ENCODE measurements at places on chromosomes 7 and 10. TPM values are rescaled to one million over a fixed set of nuclear protein-coding genes. Genes with fewer than 3 reads are reported as not detected.
A peak's percentile ranks its signal among the peaks of the same experiment; 100 is the strongest.

DNA sequence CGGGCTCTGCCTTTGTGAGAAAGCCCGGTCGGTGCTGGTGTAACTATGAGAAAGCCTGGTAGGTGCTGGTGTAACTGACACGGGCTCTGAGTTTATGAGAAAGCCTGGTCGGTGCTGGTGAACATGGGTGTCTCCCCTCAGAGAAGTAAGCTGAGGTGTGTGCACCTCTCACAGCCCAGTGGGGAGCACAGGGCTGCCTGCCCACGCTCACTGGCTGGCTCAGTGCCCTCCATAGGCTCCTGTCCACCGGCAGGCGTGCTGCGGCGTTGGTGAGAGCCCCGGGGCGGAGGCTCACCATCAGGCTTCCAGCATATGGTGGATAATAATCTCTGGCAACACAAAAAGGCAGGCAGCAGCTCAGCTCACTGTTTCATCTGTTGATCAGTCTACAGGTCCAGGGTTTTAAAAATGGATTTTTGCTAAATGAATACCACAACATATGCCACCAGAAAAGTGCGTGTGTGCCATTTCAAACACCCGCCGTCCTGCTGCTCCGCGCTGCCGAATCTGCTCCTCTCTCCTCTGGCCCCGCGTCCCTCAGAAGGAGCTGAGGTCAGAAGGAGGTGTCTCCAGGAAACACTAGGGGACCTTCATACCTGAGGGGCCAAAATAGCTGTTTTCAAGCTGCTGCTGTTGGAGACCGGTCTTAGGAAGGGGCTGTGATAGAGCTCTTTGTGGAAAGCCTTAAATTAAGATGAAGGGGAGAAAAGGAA lies 365.7 kb downstream of the DNAJB6 start:
- no peak for DNase-seq

GRCh38 chr10:124003070-124003419 lies 90.4 kb downstream of the CHST15 start:
- no peak for DNase-seq

- DNase-seq, result no peak
Measured at GRCh38 chr7:145957160-145957890, 159.3 kb upstream of the CNTNAP2 start.

DNA sequence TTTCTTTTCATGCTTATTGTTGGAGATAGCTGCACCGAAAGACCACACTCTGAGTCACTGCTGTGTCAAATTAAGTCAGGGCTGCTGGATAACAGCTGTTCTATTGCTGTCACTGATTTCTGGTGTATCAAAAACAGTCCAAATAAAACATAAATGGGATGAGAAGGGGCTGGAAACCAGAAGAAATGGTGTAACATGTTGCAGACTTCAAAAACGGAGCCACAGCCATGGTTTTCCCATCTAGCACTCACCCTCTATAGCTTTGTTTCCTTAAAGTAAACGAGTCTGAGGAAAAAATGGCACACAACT lies 103.3 kb upstream of the DIP2C start:
- DNase-seq, result peak; percentile 67

DNA sequence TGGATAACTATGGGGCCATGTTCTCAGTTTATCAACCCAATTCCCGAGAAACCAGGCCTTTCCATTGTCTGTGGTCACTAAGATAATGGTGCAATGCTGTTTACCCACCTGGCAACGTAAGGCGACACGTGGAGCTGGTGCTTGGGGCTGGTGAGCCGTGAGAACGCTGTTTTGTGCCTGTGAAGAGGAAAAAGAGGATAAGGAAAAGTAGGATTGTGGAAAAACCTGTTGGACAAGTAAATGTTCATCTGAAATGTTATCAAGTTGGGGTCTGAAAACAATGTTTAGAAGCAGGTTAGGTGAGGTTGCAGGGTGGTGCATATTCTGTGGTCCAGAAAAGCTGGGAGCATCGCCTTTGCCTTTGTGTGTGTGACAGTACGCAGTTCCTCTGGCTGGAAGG lies 88.5 kb downstream of the PPP1R17 start:
- no peak for DNase-seq

FKBP6 gene
- not detected for total RNA-seq

PTPRN2 gene
- total RNA-seq, result 2.5 TPM

DNA sequence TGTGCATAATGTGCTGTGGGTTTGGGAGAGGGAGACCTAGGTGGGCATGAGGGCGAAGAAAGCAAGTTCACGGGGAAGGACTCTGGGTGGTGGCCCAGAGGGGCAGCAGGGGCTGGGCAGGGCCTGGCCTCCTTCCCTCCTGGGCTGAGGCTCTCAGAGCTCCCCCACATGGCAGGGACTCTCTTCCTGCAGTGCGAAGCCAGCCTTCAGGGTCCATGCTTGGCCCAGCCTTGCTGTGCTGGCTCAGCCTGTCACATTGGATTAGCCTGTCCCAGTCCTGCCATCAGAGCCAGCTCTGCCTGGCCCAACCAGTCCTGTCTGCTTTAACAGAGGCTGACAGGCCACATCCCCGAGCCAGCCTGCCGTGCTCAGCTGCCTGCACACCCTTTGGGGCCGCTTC lies 20.4 kb upstream of the ZNF488 start:
- no peak for DNase-seq

- DNase-seq, result no peak
Measured at GRCh38 chr10:3236644-3237404, 64.2 kb upstream of the PITRM1 start.

- no peak for DNase-seq
Measured at GRCh38 chr10:85647741-85648140, 718.9 kb downstream of the GRID1 start.

- DNase-seq, result no peak
Measured at GRCh38 chr10:6072215-6072934, 10.2 kb upstream of the IL2RA start.

CXCL12 gene
- total RNA-seq, result 54.1 TPM

GRCh38 chr10:124717041-124717757 lies 27.0 kb downstream of the FAM53B start:
- no peak for DNase-seq

- no peak for DNase-seq
Measured at GRCh38 chr7:111727905-111728634, 165.8 kb upstream of the IMMP2L start.

- DNase-seq, result peak; percentile 29
Measured at GRCh38 chr7:85114342-85114741, 72.5 kb downstream of the SEMA3D start.

DNA sequence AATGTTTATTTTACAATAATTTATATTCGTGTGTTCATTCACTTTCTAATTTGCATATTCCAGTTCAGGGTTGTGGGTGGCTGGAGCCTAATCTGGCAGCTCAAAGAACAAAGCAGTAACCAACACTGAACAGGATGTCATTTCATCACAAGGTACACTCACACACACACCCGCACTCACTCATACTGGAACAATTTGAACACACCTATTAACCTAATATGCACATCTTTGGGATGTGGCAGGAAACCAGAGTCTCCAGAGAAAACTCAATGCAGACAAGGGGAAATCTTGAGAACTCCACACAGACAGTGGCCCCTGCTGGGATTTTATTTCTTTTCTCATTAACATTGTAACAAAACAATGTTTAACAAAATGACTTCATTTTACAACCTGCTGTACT lies 97.4 kb downstream of the TWIST1 start:
- no peak for DNase-seq

GRCh38 chr7:117068511-117069145 lies 115.3 kb downstream of the ST7 start:
- no peak for DNase-seq

KLF14 gene
- total RNA-seq, result not detected

DNA sequence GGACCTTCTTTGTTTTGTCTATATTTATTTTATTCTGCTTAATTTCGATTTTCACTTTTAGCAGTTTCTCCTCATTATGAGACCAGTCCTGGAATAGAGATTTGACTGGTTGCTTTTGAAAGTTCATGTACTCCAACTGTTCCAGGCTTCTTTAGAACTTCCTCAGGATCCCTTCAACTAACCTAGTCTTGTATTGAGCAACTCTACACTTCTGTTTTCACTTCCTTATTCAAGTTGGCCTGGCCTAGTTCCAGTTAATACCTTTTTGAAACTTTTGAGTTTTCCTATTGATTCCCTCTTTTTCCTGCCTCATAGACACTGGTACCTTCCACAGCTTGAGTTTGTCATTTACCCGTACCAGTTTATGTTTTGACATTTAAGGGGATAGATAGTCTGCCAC lies 421.7 kb downstream of the ATRNL1 start:
- DNase-seq, result no peak

AKR1C4 gene
- not detected for total RNA-seq

DNA sequence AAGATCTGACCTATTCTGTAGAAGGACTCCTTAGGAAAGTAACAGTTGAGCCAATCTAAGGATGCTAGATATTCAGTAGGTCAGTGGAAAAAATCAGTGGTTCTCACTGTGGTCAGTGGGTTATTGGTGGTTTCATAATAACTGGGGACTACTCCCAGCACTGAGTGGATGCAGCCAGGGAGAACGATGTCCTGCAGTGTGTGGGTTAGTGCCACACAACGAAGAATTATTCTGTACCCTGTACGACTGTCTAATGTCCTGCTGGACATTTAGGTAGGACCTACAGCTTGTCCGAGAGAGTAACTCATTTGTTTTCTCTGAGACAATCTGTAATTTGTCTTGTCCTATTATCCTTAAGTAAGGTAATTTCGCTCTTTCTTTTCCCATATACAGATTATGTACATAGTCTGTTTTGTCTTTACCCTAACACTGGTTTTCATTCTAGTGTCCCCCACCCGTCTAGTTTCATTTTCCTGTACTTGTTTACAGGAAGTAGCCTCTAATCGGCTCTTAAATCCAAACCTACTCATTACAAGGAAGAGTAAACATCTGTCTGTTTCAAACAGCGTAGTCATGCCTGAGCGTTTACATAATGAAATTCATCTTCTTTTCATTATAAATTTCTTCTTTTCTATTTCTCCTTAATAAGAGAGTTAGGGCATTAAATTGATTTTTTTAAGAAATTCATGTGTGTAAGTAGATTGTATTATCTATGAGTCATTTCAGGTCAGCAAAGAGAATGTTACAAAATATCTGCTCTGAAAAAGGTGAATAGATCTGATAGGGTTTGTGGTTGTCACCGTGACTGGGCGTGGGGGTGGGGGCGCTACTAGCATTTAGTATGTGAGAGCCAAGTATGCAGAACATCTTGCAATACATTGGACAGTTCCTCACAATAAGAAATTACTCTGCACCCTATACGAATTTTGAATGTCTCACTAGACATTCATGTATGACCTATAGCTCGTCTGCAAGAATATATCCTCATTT lies 8.3 kb upstream of the ZC3HAV1L start:
- DNase-seq, result no peak

- no peak for DNase-seq
Measured at GRCh38 chr10:121911421-121911697, 16.5 kb downstream of the ATE1 start.

GRCh38 chr10:9302140-9302746 lies 1247.8 kb downstream of the GATA3 start:
- DNase-seq, result peak; percentile 74

- DNase-seq, result peak; percentile 34
Measured at GRCh38 chr10:44198096-44198779, 186.7 kb downstream of the CXCL12 start.

All from fibroblast of the aortic adventitia (primary cell).